ENCODE measurements at places on chromosomes 3 and 15.

DNA sequence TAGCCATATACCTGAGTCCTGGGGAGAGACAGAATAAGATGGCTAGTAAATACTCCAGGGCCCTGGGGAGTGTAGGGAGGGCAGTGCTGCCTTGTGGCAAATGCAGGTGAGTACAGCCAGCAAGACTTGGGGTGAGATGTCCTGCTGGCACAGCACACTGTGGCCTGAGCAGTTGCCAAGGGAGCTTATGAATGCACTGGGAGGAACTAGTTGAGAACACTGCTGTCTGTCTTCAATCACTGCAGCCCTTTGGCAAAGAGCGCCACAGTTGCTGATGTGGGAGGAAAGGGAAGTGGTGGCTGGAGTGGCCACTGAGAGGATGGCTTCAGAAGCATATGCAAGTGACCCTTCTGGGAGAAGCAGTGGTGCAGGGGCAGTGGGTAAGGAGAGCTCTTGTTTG lies 264.6 kb downstream of the RORA start:
- DNase-seq = no peak

GRCh38 chr15:62391641-62392262 lies 226.7 kb upstream of the C2CD4B start:
- peak; percentile 43 for DNase-seq

DNA sequence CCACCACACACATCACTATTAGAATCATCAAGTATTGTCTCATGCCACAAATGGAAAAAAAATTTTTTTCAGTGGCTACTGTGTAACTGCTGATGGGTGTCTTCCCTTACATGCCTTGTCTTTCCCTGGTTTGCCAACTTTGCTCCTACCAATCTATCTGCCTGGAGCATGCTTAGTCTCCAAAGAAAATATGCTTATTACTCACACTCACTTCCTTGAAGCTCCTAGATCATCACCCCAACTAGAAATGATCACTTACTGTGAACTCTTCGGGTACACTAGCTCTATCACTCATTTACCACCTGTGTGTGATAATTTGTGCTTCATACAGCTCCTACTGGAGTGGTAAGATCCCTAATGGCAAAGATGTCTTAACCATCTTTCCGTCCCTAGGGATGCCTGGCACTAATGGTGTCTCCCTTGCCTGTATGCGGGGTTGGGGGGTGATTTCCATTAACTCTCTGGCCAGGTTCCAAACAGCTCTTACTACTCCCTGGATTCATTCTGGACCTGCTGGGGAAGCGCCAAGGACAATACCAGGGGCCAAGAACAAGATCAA lies 799 bp downstream of the VPS33B start:
- DNase-seq = no peak

DNA sequence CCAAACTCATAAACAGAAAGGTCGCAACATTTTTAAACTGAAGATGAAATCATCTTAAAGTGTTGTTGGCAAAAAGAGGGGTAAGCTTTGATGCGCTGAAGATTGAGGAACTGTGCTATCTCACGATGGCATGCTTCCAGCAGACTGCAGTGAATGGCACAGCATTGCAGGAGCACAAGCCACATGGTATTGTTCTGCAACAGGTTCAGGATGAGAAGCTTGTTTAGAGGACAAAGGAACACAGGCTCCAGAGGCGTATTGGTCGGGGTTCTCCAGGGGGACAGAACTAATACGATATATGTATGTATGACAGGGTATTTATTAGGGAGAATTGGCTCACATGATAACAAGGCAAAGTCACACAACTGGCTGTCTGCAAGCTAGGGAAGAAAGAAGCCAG lies 13.8 kb upstream of the PLD1 start:
- no peak for DNase-seq

GRCh38 chr3:16816048-16816780 lies 68.5 kb upstream of the PLCL2 start:
- no peak for DNase-seq

- no peak for DNase-seq
Observed at GRCh38 chr3:71444028-71444860, 139.3 kb downstream of the FOXP1 start.

DNA sequence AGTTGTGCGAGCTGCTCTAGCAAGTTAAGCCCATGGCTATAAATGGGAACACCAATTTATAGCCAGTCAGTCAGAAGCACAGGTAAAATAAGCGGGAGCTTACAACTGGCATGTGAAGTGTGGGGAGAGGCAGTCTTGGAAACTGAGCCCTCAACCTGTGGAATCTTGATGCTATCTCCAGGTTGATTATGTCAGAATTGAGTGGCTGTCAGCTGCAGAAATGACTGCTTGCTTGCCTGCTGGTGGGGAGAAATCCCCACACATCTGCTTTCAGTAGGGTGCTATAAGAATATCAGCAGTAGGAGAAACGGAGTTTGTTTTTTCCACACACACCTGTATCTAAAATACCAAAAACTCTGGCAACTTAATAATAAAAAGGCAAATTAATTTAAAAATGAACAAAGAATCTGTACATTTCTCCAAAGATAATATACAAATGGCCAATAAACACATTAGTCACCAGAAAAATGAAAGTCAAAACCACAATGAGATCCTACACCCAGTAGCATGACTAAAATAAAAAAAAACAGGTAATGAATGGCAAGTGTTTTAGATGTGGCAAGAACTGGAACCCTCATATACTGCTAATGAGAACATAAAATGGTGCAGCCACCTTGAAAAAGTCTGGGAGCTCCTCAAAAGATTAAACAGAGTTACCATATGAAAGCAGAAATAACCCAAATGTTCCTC lies 26.0 kb upstream of the MAP4 start:
- DNase-seq = no peak

DNA sequence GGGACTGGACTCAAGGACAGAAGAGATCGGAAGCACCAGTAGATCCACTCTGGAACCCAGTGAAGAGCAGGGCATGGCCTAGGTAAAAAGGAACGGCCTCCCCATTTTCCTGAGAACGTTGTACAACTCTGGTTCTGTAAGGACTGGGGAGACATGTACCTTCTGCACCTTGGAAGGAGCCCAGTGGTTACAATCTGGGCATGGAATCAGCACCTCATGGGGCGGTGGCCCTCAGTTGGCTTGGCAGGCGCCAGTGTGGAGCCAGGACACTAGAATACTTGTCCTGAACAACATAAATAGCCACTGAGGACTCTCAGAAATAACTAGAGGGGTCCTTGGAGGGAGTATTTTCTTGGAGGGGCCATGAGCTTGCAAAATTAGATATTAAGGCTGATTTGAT lies 25.6 kb downstream of the EAF1 start:
- no peak for DNase-seq

- DNase-seq = no peak
Observed at GRCh38 chr15:82952158-82953081, at the start of gene HOMER2. HOMER2 (minus strand) TSS chr15:82952720; CDS start chr15:82952535, 185 bp downstream.

DNA sequence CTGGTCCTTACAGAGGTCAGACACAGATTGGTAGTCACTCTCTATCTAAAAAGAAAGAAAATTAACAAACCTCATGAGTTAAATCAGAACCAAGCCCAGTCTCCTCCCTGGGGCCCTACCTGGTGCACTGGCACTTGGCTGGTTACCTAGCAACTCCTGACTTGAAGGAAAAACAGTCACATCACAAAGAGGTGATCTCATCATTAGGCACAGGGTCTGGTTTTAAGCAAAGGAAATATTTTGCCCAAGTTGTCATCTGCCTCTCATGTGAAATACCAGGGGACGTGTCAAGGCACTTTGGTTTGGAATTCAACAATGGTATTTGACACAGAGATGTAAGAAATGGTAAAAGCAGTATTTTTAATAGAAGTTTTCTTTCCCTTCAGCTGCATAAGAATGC lies 47.7 kb upstream of the FMN1 start:
- no peak for DNase-seq

GRCh38 chr3:16280671-16281070 lies 15.7 kb downstream of the OXNAD1 start:
- no peak for DNase-seq

DNA sequence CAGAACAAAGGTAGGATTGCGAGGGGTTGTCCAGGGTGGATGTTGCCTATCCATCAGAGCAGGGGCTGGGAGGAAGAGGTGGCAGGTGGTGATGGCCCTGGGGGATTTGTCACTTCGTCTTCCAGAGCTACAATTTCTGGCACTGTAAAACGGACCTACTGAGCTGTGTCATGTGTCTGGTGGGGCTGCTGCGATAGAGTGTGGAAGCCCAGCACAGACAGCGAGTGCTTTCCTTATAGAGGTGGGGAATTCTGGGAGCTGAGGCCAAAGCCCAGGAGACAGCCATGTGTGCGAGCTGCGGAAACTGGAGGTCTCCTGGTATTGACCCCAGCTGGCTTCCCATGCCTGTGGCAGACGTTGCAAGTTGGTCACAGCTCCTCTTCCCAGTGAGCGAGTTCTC lies 61.2 kb upstream of the SEC22A start:
- no peak for DNase-seq

DNA sequence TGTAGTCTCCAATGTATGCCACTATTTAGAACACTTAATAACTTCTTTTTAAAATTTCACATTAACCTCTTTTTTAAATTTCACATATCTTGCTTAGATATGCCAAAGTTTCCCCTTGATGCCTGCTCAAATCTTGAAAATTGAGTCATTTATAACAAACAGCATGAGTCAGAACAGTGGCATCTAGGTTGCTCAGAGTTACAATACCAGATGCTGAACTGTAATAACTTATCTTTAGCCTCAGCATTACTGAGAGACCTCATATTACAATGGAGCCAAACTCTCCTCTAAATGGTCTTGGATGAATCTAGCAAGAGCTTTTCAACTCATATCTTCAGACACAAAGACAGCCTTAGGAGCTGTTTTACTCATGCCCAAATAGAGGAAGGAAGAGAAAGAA lies 439.3 kb upstream of the ARPP21 start:
- DNase-seq = no peak

DNA sequence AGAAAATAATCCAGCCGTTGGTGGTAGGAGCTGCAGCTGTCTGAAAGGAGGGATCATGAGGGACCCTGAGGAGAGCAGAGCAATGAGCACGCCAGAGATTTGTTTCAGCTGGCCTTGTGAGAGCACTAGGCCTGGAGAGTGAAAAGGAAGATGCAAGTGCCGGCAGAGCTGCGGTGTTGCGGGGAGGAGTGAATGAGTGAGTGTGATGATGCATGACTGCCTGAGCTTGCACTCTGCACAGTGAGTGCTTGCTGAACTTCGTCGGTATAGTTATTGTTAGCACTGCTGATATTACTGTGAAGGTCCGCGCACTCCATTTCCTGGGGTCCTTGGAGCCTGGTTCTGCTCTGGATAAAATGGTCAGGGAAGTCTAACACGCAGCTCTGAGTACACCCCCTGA lies 23.2 kb downstream of the EIF1B start:
- no peak for DNase-seq

- no peak for DNase-seq
Observed at GRCh38 chr3:19229086-19229485, 80.8 kb downstream of the KCNH8 start.

- DNase-seq = no peak
Observed at GRCh38 chr15:73326157-73326556, 42.6 kb downstream of the HCN4 start.

DNA sequence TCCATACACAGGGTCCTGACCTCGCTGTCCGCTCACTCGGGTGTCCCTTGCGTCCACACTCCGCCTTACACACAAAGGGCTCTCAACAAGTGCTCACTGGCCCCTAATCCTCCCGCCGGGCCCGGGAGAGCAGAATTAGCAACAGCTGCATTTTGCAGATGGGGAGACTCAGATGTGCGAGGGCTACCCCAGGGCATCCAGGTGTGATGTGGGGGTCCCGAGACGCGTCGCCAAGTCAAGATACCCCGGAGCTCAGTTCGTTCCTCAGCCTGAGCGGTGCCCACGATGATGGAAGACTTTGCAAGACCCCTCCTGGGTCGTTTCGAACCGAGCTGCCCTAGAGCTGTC lies 14.9 kb upstream of the WNT7A start:
- no peak for DNase-seq

- DNase-seq = no peak
Observed at GRCh38 chr15:66474135-66474534, 23.4 kb downstream of the SNAPC5 start.

GRCh38 chr15:73331501-73331900 lies 37.3 kb downstream of the HCN4 start:
- DNase-seq = no peak

DNA sequence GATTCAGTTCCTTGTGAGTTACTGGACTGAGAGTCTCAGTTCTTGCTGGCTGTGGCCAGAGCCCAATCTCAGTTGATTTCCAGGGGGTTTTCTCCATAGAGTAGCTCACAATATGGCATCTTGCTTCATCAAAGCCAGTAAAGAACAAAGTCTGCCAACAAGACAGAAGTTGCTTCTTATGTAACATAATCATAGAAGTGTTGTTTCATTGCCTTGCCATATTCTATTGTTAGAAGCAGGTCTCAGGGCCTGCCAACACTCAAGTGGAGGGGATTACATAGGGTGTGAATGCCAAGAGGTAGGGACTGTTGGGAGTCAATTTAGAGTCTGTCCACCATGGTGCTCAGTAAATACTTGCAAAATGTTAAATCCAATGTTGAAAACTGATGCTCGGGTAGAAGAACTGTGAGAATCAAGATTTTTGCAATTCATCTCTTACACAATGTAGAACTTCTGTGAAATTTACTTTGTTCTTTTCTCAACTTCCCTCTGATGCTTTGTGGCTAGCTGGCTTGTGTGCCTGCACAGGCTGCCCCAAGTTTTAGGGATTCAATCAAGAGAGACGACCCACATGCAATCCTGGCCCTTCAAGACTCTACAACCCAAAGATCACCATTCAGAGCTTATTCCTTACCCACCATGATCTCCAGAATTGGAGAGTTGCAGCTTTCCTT lies 13.3 kb upstream of the PXYLP1 start:
- no peak for DNase-seq

DNA sequence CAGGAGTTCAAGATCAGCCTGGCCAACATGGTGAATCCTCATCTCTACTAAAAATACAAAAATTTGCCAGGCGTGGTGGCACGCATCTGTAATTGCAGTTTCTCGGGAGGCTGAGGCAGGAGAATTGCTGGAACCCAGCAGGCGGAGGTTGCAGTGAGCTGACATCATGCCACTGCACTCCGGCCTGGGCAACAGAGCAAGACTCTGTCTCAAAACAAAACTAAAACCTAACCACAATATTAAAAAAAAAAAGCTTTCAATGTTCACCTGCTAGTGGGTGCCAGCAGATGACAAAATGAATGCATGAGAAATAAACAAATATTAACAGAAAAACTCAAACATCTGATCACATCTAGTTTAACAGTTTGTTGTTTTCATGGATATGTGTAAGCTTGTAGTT lies 9.0 kb downstream of the SLC24A1 start:
- no peak for DNase-seq

DNA sequence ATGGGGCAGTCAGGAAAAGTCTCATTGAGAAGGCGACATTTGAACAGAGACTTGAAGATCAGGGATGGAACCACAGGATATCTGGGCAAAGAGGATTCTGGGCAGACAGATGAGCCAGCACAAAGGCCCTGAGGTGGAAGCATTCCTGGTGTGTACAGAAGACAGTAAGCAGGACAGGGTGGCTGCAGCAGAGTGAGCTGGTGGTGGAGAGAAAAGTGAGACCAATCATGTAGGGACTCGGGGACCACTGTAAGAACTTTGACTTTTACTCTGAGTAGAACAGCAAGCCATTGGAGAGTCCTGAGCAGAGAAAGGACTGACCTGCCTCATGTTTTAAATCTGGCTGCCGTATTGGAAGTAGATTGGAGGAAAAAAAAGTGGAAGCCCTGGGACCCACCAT lies 29.9 kb upstream of the LRRFIP2 start:
- DNase-seq = no peak
